ENCODE measurements at places on chromosomes 6 and 20.

- DNase-seq: no peak
Observed at GRCh38 chr20:20411836-20412235, 43.9 kb downstream of the INSM1 start.

DNA sequence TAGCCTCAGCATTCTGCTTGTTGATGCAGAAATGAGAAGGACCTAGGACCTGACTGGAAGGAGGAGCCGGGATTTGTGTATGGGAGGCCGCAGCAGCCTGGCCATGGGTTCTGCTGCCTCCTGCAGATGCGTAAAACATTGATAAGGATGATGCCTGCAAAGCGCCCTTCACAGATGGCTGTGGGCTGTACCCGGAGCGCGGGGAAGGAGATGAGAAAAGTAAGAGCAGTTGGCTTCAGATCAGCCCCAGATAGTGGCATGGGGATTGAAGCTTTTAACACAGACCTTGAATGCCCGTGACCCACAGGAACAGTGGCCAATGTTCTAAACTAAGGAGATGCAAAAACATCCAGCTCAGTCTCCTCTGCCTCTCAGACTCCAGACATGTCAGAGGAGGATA is 136.4 kb upstream of the KCNG1 start:
- DNase-seq: no peak

DNA sequence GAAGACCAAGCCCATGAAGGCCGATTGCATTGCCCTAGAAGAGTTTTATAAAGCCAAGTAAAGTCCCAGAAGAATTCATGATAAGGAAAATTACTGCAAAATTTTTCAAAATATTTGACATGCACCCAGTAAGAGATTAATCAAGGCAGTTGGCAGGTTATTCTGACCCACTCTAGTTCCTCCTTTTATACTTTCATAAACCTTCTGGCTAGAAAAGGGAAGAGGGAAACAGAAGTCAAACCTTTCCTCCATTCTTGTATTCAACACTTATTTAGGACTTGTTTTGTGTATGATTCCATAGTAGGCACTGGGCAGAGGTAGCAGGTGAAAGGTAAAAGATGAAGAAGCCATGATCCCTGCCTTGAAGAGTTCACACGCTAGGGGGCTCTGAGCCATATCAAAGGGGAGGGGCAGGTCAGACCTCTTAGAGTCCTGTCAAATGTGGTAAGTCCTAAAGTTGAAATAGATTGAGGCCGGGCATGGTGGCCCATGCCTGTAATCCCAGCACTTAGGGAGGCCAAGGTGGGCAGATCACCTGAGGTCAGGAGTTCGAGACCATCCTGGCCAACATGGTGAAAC is 85.4 kb downstream of the NDUFAF5 start:
- DNase-seq: no peak

DNA sequence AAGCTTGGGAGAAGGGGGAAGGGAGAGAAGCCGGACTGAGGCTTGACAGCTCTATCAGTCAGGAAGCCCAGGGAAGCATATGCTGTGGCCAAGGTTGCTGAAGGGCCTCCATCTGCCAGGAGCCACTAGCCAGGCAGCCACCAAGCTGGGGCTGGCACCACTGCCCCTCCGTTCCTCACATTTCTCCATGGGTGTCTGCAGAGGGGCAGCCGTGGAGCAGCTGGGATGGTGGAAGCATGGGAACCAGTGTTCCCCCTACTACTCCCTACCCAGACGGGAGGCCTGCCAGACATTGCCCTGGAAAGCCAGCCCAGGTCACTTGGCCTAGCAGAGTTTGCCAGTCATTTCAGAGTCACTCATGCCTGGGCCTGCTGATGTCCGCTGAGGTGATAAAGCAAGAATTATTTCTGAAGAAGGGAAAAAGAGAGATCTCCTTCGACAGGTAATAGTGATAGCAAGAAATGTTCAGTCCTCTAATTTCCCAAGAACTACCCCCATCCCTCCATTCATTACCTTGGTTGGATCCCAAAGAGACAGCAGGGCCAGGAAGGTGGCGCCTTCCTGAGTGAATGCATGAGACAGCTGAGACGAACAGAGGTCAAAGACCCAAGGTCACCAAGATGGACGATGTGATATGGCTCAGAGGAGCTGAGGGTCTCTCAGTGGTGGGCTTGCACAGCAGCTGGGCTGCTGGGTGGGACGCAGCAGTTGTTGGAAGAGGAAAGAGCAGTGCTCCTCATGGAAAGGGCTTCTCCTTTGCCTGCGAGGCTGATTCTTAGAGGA is 21.9 kb downstream of the SNPH start:
- DNase-seq: no peak

All from NT2/D1 (cell line).